ENCODE measurements at places on chromosomes 2 and 18.

GRCh38 chr2:184215745-184216144 lies 382.6 kb upstream of the ZNF804A start:
- DNase-seq = no peak

GRCh38 chr18:77948567-77948966 lies 698.9 kb downstream of the GALR1 start:
- DNase-seq = no peak

- DNase-seq = no peak
These were observed 86.8 kb upstream of the HAAO start for GRCh38 chr2:42879121-42879705.

DNA sequence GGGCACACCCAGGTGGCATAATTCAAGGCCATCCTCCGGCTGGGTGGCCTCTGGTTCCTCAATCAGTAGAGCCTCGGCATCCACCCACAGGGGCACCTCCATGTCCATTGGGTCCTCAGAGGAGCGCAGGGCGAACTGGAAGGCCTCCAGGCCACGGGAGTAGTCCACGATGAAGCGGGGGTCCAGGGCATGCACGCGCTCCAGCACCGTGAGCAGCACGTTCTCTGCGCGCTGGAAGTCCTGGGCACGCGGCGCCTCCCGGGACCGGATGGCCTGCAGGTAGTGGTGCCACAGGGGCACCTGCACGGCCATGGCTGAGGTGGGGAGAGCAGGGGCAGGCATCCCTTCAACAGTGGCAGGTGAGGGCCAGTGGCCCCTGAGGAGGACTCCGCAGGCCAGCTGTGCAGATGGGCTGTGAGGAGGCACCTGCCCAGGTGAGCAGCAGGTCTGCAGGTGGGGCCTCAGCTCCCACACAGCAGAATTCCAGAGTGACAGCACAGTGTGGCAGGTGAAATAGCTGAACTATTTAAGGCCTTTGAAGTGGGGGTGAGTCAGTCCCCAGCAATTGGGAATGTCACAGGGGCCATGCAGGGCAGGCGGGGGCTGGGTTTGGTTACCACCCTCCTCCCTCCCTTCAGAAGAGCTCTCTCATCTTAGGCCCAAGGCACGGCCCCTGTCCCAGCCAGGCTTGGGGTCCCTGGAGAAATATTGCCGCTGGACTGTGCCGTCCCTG lies at the start of gene MAB21L4:
Gene MAB21L4 (minus strand): TSS at position 501 of the 733 bp plus-strand sequence. CDS start 159 bp downstream, at position 342.
- DNase-seq = no peak

DNA sequence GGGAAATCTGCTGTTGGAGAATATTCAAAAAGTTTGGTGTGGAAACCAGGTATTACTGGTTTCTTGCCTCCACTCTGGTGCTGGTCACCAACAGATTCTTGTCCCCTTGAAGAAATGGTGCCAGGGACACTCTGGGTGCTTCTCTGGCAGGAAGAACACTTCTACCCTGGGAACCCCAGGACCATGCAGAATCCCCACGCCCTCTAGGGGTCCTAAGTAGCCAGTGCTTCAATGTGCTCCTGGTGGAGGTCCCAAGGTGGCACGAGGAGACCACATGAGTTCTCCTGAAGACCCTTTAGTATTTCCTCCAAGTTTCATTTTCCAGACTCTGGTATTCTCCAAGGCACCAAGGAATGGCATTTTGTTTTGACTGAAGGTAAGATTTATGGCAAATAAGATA lies 380.6 kb downstream of the TSN start:
- no peak for DNase-seq

DNA sequence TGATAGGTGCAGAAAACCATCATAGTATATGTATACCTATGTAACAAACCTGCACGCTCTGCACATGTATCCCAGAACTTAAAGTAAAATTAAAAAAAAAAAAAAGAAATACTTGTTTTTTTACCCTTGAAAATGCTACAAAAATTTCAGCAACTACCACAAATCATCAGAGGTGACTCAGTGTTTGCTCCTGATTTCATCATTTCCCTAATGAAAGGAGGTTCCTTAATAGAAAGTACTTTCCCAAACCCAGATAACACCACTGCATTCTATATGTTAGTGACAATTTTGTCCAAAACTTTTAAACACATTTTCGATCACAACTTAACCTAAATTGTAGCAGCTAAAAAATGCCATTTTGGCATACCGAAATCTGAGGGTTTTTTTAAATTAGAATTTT lies 163.3 kb downstream of the SLC39A10 start:
- DNase-seq = no peak

DNA sequence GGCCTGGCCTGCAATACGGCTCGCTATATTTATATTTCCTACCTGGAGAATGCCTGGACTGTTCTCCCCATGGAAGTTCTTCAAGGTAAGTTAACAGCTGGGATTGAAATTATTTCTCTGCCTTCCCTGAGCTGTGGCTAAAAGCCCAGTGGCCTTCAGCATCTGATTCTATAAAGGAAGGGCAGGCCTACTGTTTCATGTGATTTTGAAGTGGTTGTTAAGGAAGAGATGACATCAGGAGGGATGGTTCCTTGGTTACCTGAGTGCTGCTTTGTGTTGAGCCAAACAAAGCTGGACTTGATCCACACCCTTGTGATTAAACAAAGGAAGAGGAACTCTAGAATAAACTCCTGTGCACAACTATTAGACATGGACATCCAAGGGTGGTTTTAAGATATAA lies 61.6 kb downstream of the MFSD6 start:
- DNase-seq = no peak

DNA sequence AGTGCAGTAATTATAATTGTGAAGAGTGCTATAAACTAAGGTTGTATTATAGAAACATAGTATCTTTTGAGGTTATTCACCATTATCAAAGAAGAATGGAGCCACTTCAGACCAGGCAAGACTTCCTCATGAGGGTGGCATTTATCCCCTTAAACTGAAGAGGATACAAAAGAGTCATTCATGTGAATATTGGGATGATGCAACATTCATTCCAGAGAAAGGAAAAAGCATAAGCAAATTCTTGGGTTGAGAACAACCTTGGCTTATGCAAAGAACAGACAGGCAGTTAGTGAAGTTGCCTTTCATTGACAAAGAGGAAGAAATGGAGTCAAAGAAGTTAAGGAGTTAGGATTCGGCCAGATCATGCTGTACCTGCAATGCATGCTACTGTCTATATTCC lies 682.5 kb downstream of the MBD2 start:
- DNase-seq = no peak

DNA sequence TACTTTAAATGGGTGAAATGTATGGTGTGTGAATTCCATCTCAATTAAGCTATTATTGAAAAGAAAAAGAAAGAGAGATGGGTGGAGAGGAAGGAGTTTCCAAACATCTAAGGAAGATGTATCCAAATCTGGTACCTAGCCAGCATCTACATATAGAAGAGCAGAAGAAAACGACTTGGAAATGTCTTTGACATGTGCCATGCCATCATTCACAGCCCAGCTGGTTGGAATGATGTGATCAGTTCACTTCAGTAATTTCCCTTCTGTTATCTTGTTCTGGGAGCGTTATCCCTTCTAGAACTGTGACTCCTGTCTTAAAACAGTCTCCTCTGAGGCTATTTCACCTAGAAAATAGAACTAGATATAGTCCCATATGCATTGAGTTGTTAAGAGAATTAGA lies 312.8 kb upstream of the GYPC start:
- no peak for DNase-seq

DNA sequence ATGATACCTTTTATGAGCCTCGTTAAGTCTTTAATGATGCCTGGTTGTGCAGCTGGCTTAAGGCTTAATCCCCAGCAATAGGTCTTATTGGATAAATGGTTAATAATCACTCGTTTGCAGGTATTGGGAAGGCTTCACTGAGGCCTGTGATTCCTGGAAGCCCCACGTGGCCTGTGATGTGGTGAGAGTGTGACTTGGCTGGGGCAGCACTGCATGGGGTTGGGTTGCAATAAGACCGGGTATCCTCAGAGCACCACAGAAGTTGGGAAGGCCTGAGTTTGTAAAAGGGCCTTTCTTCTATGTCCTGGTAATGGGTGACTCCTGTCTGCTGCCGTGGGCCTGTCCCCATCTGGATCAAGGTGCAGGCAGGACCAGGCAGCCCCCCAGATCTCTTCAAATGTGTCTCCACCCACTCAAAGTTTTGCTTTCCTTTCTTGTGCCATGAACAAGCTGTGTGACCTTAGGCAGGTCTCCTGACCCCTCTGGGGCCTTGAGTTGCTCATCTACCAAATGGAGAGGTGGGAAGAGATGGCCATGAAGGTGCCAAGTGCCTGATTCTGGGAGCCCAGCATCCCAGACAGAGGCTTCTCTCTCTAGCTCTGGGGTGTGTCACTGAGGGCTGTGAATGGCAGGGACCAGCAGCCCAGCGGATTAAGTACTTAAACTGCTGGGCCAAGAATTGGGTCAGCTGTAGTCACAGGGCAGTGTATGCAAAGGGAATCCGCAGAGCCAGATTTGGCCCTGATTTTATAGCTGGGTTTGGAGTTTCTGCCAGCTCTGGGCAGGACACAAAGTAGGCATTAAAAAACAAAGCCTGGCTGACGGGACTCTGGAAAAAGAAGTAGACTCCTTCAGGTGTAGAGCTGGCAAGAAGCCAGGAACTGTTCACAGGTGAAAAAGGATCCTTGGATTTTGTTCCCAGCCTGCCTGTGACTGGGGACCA lies 24.4 kb downstream of the LBH start:
- DNase-seq = no peak

GRCh38 chr2:64165706-64166105 lies 21.5 kb upstream of the PELI1 start:
- no peak for DNase-seq

- DNase-seq = no peak
These were observed 18.8 kb upstream of the NEDD4L start for GRCh38 chr18:58025205-58025604.

DNA sequence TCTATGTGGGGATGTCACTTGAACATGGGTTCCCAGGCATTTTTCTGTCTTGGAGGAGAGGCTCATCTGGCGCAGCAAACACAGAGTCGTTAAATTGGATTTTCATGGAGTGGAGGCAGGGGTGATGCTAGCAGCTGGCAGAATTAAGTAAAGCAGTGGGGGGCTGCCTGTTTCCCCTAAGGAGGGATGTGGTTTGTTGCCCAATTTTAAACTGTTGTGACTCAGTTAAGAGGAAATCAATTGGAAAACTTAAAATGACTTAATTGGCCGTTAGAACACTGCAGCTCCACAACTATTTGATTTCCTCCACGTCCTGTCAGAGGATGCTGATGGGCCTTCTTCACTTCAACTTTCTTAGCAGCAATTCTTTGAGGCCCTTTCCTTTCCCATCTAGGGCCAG lies 354.1 kb upstream of the ATP5MC3 start:
- no peak for DNase-seq
